ENCODE measurements at places on chromosomes 3 and 15.

DNA sequence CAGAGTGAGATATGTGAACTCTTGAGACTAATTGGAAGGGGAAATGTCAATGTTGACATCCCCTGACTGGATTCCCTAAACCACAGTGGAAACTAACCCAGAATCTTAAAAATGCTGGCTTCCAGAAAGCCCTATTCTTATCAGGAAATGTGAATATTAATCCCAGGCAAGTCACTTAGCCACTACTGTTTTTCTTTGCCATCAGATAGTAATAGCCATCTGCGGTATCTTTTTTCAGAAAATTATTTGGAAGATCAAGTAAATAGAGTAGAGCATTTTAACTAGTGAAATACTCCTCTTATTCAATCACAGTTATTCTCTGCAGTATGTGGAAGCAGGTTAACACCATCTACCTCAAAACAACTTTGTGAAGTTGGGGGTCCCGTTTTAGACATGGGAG, 318.9 kb downstream of the RORA start:
- DNase-seq: no peak

DNA sequence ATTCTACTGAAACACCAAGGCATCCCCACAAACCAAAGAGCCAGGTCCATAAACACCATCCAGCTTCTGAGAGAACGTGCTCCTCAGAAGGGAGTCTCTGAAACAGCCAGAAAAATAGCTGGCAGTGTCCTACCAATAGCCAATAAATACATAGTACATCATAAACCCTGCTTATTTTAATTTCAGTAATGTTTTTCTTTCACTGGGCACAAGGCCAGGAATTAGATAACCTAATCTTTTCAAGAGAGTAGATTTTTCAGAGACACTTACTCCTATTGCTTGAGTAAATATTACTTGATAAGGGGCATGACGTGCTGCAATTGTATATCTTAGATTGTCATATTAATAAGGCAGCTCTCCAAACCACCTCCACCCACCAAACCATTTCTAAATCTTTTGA, 22.7 kb downstream of the GADL1 start:
- DNase-seq: no peak

DNA sequence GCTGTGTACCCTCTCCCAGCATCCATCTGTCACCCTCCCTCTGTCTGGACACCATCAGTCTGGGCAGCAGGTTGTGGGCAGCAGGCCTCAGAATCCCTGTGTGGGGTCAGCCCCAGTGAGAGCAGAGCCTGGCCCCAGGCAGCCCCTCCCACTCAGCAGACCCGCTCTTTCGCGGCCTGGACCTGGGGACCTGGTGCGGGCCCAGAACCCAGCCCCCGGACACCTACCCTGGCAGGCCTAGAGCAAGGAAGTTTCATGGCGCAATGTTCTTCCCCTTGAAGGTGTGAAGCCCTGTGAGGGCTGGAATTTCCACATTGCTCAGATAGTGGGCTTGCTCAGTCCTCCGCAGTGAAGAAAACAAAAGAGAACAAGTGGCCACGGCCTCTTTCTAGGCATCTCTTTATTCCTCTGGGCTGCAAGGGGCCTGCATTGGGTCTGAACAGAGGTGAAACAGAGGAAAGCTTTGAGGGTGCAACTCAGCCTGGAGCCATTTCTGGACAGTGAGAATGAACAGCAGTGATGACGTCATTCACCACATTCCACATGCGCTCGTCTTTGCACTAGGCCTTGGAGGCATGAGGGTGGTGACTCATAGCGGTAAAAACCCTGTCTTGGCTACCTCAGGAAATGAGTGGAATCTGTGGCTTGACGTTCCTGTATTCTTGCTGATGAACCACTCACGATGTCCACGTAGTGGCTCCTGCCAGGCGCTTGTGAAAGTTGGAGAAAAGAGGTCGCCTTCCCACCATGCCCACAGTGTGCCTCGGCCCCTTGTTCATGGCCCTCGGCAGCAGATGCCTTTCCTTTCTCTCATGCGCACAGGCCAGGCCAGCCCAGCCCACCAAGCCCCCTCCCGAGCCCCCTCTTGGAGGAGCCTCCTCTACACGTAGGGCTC, 66.1 kb downstream of the SLC30A4 start:
- DNase-seq: peak; percentile 55

DNA sequence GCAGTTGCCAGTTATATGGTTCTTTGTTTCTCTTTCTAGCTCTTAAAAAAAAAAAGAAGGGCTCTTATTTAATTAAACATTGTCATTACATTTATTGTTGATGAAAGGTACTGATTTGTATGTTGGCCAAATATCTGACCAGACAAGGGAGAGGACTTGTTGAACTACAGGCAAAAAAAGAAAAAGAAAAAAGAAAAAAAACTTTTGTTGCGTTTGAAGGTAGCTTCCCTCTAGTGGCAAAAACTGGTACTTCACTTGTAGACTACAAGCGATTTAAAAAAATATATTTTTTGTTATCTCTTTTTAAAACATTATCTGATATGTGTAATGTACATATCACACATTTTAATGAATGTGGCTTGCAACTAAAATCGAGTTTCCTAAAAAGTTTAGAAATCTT, 280.6 kb downstream of the ROBO2 start:
- peak; percentile 69 for DNase-seq

DNA sequence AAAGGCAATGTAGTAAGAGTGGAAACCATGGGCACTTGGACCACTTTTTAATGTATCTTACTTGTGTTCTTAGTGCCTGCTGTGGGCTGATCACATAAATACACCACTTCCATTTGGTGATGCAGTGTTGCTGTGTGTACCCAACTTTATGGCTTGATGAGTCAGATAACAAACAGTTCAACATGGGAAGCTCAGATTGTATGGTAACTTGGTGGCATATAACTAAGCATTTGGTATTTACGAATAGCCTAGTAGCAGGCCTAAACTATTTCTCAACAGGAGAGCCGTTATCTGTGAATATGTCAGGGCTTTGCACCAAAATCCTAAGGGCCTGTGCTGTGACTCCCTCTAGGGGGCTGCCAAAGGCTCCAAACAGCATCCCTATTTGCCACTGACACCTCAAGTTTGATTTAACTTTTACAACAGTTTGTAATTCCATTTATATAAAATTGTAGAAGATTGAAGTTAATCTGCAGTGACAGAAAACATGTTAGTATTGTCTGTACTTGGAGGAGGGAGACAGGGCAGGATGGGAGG, 640.4 kb upstream of the CADM2 start:
- DNase-seq: no peak

DNA sequence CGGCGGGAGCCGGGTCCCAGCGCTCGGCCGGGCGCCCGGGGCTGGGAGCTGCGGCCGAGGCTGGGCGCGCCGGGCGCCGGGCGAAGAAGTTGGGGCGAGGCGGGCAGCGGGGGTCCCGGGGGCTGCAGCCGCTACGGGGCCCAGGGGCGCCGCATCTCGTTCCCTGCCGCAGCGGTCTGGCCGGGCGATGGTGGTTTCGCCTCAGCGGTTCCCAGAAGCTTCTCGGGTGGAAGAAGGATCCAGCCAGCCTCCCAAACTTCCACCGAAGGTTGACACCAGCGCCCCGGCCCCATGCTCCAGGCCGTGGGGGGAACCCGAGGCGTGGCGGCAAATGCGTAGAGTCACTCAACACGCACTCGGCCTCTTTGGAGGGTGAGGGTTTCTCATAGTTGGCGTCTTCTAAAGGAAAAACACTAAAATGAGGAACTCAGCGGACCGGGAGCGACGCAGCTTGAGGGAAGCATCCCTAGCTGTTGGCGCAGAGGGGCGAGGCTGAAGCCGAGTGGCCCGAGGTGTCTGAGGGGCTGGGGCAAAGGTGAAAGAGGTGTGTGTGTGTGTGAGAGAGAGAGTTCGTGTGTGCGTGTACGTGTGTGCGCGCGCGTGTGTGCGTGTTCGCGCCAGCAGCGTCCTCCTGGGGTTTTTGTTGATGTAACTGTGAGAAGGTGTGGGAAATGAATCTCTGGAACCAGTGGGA, 940 bp downstream of the BOC start:
- DNase-seq: peak; percentile 62

DNA sequence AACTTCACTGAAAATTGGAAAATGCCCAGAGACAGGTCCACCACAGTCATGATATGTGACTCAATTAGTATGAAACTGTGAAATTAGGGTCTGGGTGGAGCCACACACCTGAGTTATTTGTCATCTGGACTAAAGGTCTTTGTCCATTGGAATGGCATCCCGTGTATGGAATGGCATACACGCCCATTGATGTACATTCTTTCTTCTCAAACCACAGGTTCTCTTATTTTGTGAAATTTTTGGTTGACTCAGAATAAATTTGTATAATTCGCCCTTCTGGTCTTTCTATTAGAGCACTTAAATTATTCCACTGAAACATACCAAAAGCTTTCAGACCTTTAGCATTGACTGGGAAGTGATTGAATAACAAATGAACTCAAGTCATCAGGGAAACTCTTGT, 66.8 kb upstream of the UBE2E1 start:
- no peak for DNase-seq

DNA sequence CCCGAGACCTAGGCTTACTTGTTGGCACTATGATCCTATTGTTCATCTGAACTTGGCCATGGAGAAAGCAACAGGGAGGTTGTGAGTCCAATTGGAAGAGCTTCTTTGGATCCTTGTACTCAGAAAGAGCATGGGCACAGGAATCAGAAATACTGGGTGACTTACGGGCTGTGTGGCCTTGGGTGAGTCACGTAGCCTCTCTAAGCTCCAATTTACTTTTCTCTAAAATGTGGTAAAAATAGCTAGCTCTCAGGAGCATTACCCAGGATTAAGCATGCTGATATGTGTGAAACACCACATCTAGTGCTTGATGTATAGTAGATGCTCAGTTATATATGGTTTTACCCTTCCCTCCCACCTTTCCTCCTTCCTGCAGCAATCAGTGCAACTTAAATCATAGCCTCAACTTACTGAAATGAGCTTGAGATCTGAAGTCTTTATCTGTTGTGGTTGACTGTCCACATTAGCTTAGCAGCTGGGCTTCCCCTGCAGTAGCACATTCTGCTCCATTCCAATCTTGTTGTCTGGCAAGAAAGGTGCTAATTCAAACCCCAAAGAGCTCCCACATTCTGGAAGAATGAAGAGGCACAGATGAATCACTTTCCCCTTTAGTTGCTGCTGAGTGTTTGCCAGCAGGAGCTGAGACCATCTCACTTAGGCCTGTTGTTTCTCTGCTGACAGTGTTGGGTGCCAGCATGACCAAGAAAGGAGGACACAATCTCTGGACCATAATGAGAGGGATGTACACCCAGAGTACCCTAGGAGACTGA, 299.1 kb upstream of the TRIM42 start:
- no peak for DNase-seq

DNA sequence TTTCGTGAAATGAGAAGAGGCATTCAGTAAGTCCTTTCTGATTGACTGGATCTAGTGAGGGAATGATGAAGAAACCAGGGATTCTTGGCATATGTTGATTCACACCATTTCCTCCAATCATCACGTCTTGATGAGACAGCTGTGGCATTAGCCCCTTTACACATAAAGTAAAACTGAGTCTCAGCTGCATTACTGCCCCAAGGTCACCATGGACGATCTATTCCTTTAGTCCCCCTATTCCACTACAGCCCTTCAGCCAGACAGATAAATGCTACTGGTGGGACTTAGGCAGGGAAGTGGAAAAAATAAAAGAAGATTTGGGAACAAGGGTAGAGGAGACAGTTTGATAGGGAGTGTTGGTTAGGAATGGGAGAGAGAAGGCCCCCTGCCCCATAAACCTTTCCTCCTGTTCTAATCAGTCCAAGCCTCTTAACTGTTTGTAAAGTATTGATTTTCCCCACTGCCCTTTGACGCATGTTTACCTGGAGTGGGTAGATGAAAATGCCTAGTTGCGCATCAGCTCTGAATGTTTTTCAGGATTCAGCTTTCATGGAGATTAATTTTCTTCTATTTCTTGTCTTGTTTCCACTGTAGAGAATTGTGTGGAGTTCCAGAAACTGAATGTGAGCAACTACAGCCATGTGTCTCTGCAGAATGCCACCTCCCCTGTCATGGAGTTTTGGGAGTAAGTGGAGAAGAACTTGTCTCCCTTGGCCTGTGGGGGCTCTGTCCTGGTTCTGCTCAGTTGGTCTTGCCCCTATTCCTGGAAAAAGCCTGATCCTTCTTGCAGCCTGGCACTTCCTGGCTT, 6.9 kb downstream of the SLC6A11 start:
- DNase-seq: no peak

- DNase-seq: no peak
These were observed 58.9 kb upstream of the ETV5 start for GRCh38 chr3:186167646-186168395.

GRCh38 chr3:59262076-59262498, 212.3 kb upstream of the CFAP20DC start:
- DNase-seq: no peak
